NCI-H345 (cell line): ENCODE measurements at places on chromosomes 6 and 20.

DNA sequence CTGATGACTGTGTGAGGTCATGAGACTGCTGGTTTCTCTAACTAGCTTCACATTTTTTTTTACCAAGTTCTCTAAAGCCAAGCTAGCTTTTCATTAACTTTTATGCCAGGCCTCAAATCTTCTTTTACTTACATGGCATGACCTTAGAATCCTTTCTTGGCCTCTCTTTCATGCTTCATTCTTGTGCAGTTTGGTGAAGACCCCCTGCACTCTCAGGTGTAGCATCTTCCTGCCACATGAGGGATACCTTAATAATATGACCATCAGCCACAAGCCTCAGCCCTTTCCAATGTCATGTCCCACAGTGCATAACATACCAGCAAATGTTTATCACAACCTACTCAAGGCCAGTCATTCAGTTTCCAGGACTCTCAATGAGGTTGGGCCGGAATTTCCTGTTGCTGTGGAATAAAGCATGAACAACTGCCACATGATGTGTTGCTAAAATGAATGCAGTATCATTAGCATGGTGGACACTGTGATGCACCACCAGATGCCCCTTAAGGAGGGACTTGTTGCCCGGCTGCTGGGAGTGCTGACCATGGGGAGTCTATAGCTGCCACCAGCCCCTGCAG is 72.2 kb downstream of the RIN2 start:
- DNase-seq, result no peak

- no peak for DNase-seq
Observed at GRCh38 chr6:69790629-69791028, 6.2 kb downstream of the LMBRD1 start.

DNA sequence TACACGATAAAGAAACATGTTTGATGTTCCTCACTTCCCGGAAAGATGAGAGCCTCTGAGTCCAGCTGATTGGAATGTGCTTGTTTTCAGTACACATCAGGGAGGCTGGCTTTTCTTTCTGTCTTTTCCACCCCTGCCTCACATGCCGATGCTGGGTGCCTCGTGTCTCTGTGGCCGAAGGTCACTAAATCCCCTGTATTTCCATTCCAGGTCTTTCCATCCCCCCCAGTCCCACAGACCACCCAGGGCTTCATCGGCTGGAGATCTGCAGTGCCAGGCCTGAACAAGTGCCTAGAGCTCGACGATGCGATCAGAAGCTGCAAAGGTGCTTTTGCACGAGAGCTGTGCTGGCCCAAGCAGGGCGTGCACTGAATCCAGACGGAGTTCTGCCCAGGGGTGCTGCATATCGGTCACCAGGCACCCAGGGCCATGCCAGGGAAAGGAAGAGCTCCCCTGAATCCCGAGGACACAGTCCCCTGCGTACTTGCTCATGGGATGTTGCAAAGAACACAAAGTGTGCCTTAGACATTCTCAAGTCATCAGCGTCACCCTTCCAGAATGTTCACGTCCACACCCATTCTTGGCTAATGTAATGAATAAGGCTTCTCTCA is 67.9 kb downstream of the ANKRD60 start:
- DNase-seq, result no peak

DNA sequence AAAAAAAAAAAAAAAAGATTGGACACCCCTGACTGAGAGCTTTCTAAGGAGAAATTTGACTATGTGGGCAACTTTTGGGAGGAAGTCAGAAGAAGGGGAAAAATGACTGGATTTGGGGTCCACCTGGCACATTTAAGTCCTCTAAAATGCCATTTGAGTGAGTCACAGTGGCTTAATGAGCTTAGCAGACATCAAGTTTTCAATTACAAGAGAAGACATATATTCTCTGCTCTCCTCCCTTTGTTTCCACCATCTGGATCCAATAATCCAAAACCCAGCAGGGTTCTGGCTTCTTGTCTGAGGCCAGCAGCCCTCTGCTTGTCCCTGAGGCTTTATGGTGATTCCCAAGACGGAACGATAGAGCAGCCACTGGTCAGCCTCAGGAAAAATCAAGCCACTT is 6.9 kb downstream of the PI3 start:
- DNase-seq, result no peak

DNA sequence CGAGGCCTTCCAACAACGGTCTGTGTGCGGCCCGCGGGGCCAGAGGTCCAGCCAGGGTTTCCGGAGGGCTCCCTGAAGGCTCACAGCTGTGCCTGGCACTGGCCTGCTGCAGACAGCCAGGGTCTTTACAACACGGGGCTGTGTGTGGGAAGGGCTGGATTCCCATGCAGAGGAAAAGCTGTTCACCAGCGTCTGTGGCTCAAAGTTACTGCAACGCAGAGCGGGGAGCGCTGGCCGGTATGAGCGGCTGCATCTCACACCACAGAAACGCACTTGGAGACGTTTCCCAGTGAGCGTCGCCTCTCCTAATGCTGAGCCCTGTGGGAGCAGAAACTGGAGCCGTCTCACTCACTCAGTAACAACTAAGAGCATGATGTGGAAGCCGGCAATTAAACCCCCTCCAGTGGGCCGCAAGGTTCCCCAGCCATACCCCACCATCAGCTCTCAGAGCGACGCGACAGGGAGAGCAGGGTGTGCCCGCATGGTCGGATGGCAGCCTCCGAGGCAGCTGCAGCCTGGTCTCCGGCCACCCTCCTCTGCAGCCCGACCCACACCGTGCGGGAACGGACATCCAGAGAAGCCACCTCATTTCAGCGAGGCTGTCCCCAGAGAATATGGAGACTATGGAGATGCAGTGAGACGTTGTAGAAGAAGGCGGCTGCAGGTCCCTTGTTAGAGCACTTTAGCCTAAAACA is 42.6 kb downstream of the DLL1 start:
- DNase-seq, result no peak

DNA sequence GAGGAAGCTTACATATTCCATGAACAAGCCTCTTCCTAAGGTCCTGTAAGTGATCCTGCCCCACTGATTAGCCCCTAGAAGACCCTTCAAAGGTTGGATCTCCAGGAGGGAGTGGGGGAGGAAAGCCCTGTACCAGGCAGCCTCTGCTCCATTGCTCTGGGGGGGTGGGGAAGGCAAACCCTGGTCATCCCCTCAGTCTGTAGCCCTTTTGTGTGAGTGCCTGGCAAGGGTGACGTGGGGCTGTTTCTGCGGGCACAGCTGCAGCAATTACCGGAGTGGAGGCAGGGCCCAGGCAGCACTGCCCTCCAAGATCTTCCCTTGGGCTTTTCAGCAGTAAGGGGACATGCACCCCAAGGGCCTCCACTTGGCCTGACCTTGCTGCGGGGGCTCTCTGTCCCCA is at the start of gene MOG:
MOG (plus strand) TSS at position 295 of the 400 bp plus-strand sequence. CDS start 118 bp downstream, outside the sequence.
- DNase-seq, result no peak

- no peak for DNase-seq
Observed at GRCh38 chr6:97656706-97657350, 373.8 kb upstream of the MMS22L start.

DNA sequence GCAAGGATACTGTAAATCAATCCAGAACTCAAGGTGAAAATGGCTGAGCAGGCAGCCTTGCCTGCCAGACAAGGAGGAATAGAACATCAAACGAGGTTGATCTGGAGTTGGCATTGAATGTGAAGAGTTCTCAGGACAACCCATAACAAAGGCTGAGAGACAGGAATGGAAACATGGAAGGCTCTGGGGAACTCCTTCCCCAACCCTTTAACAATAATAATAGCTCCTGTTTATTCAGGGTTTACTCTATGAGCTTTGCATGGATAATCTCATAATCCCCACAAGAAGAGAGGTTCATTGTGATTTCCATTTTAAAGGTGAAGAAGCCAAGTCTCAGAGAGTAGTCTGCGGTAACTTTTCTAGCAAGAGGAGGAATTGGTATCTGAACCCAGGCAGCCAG is 151.7 kb downstream of the SOD2 start:
- no peak for DNase-seq

- no peak for DNase-seq
Observed at GRCh38 chr6:10210052-10210451, 204.8 kb downstream of the TFAP2A start.

- DNase-seq, result peak; percentile 60
Observed at GRCh38 chr20:3000852-3001523, 42.4 kb upstream of the GNRH2 start.

DNA sequence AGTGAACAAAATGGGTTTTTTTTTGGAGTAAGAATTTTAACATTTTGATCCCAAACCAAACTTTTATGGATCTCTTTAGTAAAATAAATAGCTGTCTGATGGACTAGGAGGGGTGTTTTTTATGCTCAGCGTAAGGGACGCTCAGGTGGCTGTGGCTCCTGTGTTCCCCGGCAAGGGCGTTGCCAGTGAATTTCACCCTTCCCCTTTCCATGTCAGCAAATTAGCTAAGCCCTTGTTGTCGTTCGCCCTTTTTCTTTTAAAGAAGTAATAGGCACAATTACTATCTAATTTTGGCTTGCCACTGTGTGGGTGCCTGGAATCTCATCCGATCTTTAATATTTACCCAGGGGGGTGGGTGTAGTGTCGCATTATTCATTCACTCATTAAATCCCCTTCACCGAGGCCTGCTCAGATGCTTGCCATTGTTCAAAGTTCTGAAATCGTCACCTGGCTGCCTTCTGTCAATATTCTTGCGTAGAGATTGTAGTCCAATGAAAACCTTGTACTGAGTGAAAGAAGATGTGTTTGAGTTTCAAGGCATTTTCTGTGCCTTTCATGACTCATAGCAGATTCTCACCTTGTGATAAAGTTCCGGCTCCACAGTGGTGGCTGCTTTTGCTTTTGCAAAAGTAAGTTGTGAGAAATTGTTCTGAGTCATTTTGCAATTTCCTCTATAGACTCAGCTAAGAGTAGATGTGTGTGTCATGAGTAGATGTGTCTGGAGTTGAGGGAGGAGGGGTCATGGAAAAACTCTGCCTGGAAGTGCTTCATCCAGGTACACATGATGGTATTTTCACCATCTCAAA is 40.0 kb upstream of the CLDN20 start:
- no peak for DNase-seq

DNA sequence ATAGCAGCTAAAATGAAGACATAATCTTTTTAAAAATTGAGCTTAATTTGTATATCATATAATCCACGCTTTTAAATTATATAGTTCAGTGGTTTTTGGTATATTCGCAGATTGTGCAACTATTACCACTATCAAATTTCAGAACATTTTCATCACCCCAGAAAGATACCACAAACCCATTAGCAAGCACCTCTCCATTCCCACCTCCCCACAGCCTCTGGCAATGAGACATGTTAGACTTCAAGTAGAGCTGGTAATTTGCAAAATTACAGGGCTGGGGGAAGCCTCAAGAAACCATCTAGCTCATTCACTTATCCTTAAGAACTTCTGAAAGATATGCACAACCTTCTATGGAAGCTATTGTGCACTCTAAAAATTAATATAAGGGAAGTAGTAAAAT is 37.2 kb downstream of the TRMT6 start:
- no peak for DNase-seq

DNA sequence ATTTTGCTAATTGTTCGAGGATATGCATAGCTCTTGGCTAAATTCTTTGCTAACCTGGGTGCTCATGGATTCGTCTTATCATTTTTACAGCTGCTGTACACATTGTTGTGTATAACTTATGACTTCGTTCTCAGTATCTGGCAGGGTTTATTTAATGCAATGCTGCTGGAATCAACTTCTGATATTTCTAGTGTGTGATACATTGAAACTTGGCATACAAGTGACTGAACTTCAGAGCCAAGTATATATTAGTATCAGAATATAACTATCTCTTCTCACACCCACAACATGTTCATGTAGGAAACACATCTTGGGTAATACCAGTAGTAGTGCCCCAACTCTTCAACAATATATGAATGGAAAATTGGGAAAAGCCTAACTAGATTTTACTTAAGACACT is 764.2 kb downstream of the TENT5A start:
- DNase-seq, result no peak

- no peak for DNase-seq
Observed at GRCh38 chr6:111583986-111584385, 21.7 kb downstream of the TRAF3IP2 start.

DNA sequence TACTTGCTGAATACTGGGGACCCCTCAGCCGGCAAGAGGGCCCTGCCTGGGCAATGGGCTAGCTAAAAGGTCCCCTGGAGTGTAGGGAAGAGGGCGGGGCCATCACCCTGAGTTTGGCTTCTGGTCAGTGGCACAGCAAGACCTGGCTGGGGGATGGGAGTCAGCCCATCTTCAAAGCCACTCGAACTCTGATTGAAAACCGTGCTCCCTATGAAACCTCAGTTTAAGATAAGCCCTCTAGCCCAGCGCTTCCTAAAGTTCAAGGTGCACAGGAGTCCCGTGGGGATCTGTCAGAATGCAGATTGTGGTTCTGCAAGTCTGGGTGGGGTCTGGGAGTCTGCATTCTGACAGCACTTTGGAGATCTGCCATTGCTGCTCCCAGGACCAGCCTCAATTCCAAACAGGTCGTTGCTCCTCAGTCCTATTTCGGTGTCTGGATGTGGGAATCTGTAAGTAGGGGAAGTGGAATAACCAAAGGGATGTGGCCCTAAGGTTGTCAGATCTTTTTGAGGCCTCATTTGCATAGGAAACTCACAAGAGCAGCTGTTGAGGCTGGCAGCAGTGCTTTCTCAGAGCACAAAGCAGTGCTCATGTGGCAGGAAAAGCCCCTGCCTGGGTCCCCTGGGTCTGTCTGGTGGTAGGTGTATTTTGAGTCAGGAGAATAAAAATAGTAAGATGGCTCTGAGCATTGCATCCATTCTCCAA is 85.3 kb upstream of the SCP2D1 start:
- DNase-seq, result no peak

DNA sequence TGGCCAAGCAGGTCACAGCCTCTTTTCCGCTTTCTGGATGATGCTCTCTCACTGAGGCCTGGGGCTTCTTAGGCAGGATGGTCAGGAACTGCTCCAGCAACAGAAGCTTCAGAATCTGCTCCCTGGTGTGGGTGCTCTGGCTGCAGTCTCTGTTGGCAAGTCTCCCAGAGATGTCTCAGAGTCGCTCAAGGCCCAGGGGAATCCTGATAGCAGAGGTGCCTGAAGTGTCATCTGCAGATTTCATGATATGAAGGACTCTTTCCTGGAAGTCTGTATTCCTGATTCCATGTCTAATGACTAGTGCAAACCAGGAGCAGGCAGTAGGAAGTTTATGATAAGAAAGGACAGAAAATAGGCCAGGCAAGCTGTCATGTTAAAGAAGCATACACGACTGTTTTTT is 20.3 kb downstream of the ZSCAN31 start:
- no peak for DNase-seq

DNA sequence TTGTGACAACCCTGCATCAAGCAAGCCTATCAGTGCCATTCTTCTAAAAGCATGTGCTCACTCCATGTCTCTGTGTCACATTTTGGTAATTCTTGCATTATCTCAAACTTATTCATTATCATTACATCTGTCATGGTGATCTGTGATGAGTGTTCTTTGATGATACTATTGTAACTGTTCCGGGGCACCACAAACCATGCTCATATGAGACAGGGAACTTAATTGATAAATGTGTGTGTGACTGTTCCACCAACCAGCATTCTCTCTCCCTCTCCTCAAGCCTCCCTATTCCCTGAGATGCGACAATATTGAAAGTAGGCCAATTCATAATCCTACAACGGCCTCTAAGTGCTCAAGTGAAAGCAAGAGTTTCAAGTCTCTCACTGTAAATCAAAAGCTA is 4.0 kb downstream of the HUS1B start:
- no peak for DNase-seq
